ENCODE measurements at places on chromosomes 3 and 15.

- no peak for DNase-seq
These were observed 216.9 kb downstream of the ZBTB20 start for GRCh38 chr3:114929971-114930732.

DNA sequence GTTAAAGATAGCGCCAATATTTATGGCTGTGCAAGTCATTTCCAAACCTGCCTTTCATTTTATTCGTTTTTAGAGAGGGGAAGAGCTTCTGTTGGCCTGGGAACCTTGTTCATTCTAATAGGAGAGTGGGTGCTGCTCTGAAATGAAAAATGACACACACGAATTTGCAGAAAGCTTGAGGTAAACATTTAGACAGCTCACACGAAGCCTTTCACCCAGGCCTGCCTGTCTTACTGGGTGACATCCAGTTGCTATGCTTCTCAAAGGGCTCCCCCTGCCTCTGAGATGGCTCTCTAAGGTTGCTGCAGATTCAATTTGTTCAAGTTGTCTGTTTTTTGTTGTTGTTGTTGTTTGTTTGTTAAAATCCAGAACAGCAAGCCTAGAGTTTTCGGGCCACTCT, 18.2 kb downstream of the PEX5L start:
- DNase-seq, result peak; percentile 13

DNA sequence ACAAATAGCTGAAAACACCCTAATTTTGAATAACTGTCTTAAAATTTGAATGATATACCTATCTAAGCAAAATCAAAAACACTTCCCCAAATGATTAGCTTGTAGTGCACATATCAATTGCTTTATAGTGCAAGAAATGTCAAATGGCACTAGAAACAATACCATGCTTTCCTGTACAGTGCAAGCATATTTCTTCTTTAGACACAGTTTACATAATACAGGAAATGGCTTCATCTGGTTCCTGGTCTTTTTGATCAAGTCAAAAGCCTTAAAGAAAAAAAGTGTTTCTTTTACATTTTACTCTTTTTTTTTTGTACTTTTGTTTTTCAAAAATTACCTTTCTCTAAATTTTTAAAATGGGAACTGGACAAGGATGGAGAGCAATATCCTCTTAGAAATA, 352.1 kb downstream of the MECOM start:
- no peak for DNase-seq

DNA sequence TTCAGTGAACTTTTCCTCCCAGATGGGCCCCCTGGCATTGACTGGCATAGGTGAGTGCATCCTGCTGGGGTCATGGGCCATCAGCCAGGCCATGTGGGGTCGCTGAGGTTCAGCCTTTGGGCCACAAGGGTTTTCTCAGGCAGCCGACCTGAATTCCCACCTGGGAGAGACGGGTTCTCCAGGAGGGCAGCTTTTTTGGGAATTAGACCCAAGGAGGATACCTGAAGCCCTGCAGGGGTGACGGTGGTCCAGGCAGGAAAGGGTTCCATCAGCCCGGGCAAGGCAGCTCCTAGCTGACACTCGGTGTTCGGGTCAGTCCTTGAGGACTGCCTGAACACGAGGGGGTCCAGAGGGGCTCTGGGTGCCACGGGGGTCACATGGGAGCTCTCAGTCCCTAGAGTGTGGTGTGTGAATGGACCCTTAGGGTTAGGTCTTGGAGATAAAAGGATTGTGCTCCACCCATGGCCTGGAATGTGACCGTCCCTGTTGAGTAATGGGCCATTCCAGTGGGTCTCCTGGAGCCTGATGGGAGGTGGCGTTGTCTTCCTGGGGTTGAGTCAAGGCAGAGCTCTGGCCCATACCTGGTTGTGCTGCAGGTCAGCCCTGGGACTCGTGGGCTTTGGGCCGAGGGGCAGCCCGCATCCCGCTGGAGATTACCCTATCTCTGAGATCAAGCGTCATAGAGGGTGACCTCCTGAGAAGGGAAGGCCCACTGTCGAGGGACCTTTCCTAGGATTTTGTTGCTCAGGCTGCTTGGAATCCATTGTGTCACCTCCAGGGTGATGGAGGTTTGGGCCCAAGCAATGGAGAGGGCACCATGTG, 192.8 kb downstream of the UBE3A start:
- DNase-seq, result no peak
